Non-pigmented ciliary epithelial cell (primary cell): ENCODE measurements at places on chromosomes 16 and 17.

DNA sequence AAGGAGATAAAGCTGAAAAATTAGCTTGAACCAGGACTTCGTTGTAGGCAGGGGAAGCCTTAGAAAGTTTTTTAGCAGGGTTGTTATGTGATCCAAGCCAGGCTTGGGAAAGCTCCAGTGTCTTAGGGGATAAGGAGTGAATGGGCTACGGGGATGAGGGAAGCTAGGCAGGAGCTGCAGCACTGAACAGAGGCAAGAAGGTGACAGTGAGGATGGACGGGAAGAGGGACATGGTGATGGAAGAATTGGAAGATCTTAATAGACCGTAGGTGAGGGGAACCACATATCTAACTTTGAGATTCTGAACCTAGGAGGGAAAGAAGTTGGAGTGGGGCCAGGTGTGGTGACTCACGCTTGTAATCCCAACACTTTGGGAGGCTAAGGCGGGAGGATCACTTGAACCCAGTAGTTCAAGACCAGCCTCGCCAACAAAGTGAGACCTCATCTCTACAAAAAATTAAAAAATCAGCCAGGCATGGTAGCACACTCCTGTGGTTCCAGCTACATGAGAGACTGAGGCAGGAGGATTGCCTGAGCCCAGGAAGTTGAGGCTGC, 3.2 kb downstream of the RHBDL3 start:
- DNase-seq, result no peak

DNA sequence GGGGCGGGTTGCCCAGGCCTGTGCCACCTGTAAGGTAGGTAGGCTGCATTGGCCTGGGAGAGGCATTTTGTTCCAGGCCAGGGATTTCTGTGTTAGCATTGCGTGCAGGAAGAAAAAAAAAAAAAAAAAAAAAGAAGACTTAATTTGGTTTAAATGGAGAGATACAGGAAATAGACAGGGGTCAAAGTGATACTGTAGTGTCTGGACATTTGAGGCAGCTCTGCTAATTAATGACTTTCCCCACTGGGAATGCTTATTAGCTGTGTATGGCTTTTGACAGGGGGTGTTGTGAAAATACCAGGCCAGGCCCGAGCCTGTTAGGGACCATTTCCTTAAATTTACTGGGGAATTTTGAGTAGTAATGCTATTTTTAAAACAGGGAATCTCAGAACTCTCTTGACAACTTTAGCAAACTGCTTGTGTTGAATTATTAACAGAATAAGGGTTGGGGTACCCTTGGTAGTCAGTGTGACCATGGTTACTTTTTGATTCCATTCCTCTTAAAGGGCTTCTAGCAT, 1.0 kb downstream of the MAP2K4 start:
- DNase-seq, result no peak

DNA sequence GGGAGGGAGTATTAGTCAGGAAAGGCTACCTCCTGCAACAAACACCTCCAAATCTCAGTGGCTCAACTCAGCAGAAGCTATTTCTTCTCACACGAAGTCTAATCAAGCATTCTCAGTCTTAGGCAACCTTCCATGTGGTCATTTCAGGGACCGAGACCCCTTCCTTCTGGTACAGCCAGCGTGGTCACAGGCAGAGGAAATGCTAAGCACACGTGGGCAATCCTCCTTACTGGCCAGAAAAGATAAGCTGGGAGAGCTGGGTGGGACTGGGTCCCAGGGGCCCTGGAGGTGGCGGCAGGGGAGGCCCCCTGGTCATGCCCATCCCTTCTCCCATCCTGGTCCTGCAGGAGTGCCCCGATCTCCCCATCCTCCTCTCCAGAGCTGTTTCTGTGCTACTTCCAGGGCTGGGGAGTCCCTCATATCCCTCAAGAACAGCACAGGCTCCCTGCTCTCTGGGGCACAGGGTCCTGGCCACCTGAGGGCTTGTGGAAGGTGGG, 5.7 kb upstream of the CX3CL1 start:
- DNase-seq, result no peak

DNA sequence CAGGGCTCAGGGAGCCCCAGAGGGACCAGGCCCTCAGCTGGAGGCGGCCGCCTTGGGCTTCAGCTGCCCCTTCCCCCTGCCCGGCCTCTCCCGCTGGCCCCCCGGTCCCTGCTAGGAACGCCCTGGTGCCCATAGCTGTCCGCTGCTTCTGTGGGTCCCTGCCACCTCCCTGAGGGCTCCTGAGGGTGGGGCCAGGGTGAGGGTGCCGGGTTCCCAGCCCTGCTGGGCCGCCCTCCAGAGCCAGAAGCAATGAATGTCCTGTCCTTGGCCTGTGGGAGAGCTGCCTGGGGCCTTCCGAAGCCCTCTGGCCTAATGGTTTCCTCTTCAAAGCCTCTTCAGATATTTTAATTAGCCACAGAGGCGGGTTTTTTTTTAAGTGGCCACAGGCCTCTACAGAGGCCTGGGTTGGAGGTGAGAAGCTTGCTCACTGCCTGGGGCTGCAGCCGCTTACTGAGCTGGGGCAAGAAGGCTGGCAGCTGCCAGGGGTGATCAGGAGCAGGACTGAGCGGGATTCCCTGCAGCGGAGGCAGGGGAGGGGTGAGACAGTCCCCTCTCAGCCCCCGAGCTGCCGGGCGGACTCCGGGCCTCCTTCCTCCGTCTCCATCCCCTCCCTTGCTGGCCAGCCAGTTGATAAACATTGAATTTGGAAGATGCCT, 9.9 kb downstream of the CENPX start:
- no peak for DNase-seq

GRCh38 chr16:78946556-78946955, 654.0 kb downstream of the MAF start:
- no peak for DNase-seq

GRCh38 chr17:43027091-43028032, 2.3 kb downstream of the RND2 start:
- no peak for DNase-seq
